ENCODE measurements at places on chromosomes 7 and 10.

DNA sequence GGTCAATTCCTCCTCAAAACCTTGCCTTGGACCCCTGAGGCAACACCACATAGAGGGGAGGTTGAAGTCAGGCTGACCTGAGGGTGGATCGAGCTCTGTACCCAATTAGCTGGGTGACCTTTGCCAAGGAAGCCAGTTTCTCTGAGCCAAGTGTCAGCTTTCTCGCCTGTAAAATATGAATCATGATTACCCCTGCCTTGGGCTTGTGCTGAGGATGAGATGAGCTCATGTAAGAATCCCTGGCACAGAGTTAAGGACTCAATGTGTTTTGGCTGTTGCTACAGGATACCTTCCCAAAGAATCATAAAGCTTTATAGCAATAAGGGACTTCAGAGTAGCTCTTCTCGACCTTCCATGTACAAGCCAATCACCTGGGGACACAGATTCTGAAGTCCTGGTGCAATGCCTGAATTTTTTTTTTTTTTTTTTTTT is 43.5 kb upstream of the CACUL1 start:
- no peak for DNase-seq

- no peak for DNase-seq
These were observed 299.6 kb upstream of the NFE2L3 start for GRCh38 chr7:25852211-25852938.

- DNase-seq: peak; percentile 9
These were observed 92.6 kb downstream of the SPAG6 start for GRCh38 chr10:22437620-22438588.

DNA sequence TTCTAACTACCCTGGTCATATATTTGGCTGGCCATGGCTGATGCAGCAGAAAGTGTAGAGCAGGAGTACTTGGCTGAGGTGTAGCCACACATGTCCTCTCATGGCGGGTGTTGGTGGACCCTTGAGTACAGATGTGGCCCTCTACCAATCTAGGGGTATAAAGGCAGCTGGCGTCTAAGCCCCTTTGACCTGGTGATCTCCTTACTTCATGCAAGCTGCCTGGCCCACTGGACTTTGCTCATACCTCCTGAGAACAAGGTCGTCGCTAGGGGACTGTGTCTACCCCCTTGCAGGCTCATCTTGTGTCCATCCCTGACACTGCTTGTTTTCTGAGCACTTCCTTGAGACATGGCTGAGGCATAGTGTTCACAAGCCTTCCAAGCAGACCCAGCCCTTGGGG is 287.8 kb downstream of the RPS24 start:
- DNase-seq: no peak

DNA sequence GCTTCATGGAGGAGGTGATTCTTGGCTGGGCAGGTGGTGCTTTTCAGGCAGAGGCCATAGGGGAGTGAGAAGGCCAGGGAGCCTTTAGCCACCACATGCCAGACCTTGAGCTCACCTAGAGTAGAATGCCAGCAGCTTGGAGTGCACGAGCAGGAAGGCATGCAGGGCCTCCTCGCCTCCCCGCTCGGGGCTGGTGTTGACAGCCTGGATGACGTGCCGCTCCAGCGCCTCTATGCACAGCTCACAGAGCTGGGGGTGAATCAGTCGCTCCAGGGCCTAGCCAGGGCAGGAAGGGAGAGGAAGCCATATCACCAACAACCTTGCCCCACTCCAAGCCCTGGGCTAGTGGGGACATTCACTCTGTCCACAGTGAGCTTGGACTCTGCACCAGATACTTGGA is 15.7 kb downstream of the HPS1 start:
- no peak for DNase-seq

Data from GM19239 (cell line).